ENCODE measurements at places on chromosomes 12 and 14.

DNA sequence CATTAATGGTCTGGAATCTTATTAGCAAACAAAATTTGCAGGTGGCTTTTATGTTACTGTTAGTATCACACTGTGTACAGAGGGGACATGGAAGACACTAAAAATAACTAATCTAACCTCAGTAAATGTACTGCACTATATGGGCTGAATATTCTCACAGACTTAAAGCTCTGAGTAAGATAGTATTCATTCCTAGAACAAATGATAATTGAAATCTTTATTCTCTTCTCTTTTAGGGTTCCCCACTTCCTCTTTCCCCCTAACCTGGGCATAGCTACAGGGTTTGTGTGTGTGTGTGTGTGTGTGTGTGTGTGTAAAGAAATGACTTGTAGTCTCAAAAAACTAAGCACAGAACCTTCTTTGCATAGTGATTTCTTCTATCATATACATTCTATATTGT lies 21.4 kb upstream of the HECTD1 start:
- DNase-seq: no peak

DNA sequence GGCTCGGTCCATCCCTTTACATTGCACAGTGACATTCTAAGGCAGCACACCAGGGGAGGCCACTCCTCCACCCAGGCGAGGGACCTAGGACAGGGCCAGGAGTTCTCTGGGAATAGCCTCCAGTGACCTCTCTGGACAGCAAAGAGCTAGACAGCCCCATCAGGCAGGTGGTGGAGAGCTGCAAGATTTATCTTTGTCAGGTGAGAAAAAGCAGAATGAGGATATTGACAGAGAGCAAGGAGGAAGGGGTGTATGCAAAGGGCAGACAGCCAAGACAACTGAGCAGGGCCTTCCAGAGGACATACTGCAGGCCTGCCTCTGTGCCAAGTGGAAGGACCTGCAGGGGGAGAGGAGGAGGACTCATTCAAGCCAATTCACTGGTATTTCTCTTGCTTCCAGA lies 112.4 kb upstream of the MAX start:
- no peak for DNase-seq

- no peak for DNase-seq
Measured at GRCh38 chr14:70886421-70887206, 20.6 kb upstream of the PCNX1 start.

GRCh38 chr12:51108136-51108535 lies 24.7 kb upstream of the CSRNP2 start:
- no peak for DNase-seq

GRCh38 chr12:130922511-130922953 lies 31.2 kb upstream of the ADGRD1 start:
- no peak for DNase-seq

DNA sequence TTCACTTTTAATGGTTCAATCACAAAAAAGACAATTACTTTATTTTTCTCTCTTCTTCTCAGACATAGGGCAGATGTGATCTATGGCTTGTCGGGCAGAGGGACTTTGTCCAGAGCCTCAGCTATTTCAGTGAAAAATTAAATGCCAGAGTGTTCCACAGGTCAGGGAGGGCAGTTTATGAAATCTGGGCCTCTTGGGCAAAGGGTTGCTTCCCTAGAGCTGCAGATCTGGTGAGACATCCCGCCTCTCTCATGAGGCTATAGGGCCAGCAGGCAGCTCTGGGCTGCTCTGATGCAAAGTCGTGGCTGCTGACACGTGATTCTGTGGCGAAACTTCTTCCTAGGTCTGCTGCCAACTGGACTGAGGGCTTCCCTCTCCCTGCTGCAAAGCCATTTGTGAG lies 6.0 kb downstream of the CLMN start:
- no peak for DNase-seq

DNA sequence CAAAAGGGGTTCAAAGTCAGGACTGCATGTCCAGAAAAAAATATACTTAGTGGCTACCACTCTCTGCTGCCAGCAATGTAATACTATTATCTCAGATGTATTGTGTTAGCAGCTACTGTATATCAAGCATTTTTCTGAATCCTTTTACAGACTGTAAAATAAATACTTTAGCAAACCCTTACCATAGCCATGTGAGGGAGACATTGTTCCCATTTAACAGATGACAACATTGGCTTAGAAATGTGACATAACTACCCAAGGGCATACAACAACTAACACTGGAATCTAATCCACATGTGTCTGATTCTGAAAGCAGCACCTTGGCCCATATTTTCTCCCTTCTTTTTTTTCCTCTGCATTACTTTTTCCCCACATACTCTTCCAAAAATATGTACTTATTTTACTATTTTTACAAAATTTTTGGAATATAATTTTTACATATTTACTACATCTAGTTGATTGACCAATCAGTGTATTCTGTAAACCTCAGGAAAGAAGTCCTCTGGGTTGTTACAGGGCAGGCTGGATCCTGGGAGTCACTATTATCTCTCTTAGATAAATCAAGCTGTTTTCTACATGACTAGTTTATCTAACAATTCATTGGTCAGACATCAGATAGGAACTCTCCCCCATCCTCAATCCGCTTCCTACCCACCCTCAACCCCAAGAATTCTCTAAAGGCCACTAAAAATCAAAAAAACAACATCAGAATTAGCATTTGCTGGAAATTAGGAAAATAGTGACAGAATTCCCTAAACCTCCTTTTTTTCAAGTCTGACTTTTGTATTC lies 154.1 kb downstream of the BTG1 start:
- DNase-seq: no peak
